Stimulated activated CD4-positive, alpha-beta T cell treated with anti-CD3 and anti-CD28 coated beads, TNF-alpha, amount 100 ng/mL, for 4 hours (primary cell): ENCODE measurements at places on chromosomes 6 and 20.

DNA sequence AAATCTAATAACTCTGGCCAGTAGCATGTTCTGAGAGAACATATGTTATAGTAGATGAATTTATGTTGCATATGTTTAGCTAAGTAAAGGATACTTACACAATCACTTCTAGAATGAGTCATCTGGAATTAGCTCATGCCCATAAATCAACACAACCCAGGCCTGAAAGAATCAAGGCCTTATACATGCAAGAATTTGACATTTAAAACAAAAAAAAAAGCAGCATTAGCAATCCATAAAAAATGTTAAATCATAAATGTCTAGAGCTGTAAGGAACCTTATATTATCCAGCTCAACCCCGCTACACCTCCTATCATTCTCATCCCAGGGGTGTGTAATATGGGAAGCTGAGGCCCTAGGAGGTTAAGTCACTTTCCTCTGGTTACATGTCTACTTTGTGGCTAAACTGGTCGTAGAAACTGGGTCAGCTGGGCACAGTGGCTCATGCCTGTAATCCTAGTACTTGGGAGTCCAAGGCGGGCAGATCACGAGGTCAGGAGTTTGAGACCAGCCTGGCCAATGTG lies 105.2 kb upstream of the CARMIL1 start:
- DNase-seq = no peak

DNA sequence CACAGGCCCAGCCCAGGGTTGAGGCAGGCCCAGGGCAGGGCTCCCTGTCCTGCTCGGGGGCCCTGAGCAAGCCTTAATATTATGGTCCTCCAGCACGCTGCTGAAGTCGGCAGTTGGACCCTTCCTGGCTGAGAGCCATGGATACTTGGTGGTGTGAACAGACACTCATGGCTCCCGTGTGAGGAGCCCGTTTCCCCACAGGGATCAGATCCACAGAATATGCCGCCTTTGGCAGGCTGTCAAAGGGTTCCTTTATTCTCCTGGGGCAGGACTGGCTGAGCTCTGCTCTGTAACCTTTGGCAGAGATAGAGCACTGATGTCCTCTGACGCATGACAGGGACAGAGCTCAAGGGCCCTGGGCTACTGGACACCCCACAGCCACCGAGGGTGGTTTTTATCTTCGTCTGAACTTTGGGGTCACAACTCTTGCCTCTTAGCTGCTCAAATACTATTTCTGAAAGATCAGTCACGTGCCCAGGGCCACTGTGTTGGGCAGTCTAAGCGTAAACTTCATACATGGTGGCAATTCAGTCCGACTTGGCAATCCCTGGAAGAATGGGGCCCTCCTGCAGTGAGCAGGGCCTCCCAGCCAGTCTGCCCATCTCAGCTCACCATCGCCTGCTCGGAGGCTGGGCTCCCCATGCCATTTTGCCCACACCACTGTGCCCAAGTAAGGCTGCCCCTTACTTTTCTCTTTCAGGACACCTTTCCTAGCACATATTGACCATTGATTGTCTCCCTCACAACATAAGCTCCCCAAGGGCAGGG lies 49.1 kb downstream of the TTI1 start:
- no peak for DNase-seq

DNA sequence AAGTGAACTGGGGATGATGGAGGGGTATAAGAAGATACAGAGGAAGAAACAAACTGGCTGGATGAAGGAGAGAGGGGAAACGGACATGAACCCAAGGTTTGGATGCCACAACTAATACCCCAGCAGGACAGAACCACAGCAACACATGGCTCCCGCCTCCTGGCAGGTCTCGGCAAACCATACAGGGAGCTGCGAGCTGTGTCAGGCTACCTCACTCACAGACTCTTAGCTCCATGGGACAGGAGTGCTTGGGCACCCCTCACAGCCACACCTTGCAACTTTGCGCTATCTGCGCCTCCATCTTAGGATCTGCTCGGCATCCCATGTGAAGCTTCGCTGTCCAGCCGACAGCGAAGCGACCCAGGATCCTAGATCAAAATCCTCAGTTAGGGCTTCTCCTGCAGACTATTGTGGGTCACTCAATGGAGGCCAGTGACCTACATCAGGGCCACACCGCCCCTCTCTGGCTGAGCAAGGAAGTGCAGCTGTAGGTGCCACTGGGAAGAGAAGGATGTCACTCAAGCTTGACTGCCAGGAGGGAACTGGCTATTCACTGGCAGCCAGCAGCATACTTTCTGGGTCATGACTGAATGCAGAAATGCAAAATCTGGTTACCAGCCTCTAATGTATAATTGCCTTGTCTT lies 174.4 kb upstream of the RIN2 start:
- no peak for DNase-seq

DNA sequence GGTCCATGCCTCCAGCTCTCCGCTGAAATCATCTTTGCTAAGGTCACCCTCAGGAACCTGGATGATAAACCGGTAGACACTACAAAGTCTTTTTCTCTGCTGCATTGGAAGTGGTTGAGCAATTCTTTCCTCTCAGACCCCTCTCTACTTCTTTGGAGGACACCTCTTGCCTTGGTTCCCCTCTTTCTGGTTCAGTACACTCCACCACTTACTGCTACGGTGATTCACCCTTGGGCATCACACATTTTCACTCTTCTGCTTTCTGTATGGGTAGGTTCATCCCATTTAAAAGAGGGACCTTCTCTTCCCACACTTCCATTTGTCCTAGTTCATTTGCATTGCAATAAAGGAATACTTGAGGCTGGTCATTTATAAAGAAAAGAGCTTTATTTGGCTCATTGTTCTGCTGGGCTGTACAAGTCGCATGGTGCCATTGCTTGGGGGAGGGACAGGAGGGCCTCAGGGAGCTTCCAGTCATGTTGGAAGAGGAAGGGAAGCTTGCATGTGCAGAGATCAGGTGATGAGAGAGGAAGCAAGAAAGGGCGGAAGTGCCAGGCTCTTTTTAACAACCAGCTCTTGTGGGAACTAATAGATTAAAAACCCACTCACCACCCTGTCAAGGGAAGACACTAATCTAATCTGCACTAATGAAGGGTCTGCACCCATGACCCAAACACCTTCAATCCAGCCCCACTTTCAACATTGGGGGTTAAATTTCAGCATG lies 149.7 kb upstream of the TMEM170B start:
- DNase-seq = no peak

DNA sequence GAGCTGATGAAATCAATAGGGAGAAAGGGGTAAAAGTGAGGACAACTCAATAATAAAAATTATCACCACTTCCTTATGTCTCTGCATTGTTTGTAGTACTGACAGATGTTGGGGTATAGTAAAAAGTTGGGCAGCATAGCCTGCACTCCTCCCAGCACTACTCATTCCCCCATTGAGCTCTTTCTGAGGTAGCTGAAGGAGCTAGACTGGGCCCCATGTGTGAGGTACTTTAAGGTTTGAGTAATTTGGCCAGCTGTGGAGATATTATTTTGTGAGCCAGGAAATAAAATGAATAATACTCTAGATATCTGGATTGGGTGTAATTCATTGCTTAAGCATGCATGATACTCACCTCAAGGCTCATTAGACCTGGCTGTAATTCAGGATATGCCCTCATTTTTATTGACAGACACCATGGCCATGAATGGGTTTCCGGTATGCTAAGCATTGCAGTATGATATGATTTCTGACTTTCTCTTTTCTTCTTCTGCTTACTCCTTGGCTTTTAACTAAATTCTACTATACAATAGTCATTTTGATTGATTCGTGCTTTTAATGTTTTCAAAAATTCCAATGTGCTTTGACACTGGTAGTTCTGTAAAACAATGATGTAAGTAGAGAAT lies 283.9 kb upstream of the RIMS1 start:
- no peak for DNase-seq

- DNase-seq = no peak
These were observed 246.6 kb upstream of the ID4 start for GRCh38 chr6:19590501-19591131.

DNA sequence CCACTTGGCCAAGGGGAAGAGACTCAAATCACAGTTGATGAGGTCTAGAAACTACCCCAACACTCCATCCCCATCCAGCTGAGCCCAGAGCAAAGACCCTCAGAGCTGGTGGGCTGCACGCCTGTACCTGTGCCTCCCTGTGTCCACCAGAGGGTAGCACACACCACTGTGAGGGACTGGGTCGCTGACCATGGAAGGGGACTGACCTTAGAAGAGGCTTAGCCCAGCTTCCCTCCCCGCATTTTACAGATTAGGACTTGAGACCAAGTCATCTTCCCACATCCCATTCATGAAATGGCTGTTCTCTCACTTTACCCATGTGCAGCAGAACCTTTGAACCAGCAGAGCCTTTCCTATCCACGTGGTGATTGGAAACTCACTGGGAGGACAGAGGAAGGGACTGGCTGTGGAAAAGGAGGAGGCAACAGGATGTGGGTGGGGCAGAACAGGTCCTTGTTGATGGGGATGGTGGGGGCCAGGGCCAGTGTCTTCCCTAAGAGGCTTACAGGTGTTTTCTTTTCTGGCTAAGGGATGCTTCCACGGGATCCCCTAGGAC lies 44.3 kb downstream of the CPXM1 start:
- DNase-seq = no peak

DNA sequence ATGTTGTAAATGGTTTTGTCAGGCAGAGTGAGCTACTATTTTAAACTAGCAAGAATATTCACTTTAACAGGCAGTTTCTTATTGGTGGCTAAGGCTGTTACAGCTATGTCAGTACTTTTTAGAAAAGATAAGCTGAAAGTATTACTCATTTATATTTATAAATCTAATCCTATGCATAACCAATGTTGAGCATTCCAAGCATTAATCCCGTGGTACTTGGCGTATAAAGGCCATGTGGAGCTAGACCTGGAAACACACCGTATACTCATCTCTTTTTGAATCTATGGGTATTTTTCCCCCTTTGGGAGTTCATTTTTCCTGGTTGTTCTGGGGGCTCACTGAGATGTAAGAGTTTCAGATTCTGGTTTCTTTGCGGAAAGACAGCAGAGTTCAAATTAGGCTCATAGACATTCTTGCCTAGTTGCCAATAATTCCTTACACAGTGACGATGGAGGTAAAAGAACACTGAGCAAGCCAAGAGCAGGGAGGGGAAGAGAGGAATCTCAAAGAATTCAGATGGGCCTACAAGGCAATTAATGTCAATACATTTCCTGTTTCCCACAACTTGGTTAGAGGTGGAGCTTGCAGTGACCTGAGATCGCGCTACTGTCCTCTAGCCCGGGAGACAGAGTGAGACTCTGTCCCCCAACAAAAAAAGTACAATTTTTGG lies 211.5 kb downstream of the SOX4 start:
- DNase-seq = no peak

- no peak for DNase-seq
These were observed 4.1 kb downstream of the CNBD2 start for GRCh38 chr20:35972462-35972861.
